ENCODE measurements at places on chromosomes 1 and 21.

DNA sequence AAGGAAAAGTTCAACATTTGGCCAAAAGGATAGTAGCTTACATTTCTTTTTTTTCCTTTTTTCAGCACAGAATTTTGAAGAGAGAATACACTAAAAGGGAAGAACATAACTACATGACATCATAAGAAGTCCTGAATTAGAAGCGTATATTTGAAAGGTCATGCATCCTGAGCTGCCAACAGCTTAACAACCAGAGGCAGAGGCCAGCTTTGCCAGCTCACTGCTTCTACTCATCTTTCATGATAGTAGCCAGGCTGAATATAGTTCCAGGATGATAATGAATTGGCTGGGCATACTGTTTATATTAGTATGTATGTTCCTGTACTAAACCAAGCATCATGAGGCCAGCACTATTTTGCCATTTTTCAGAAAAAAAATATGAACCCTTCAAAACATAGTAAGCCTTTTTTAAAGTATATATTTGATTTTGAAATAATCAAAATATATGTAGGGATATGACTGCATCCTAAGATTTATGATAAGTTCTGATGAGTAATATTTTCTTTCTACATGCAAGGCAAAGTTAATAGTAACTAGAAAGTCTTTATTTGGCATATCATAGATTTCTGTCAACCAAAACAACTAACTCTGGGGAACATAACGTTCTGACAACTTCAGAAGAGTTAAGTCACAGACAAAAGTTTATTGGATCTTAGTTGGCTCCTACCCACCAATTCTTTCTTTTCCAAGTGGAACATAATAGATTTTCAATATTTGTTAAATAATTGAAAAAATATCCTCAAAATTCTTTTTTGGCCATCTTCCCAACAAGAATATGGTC is 123.2 kb downstream of the DPYD start:
- DNase-seq = peak; percentile 66

- DNase-seq = peak; percentile 77
Observed at GRCh38 chr1:221567859-221568507, 173.9 kb downstream of the DUSP10 start.

DNA sequence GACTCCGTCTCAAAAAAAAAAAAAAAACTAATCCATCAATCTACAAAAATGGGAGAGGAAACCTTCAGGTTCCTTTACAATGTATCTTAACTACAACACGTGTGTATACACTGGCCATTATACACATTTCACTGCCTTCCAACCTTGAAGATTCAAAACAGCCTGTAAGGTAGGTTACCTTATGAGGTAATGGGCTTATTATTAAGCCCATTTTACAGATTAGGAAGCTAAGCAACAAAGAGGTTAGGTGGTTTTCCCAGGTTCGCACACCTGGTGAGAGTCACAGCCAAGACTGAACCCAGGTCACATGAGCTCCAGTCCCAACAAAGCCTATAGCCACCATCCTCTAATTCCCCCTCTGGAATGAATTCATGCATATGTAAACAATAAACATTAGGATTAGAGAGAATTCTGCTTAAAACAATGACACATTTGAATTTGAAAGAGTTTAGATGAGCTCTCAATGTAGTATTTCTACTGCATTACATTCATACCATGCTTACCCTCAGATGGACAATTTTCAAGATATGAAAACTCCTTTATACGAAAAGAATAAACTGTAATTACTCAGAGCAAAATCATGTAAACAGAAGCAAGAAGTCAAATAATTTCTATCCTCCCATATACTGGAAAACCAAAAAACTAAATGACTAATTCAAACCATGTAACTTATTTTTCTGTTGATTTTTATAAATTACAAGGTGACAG is 54.8 kb downstream of the EIF4G3 start:
- DNase-seq = no peak

GRCh38 chr21:26952374-26953066 is 14.4 kb downstream of the ADAMTS5 start:
- DNase-seq = no peak

DNA sequence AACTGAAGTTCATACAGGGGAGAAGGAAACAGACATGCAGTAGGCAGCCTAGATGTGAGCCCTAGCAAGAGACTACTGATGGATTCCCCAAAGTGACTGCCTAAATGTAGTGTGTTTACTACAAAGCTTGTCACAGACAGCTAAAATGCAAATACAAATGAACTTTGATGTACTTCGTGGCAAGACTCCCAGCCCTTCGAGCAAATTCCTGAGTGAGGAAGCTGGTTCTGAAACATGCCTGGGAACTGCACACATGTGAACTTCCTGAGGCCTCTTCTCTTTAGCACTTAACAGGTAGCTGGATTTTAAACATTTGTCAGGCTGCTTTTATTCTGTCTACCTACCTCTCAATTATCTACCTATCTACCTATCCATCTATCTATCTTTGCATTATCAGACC is 6.7 kb upstream of the IRF2BP2 start:
- peak; percentile 45 for DNase-seq

- DNase-seq = no peak
Observed at GRCh38 chr1:160432371-160432786, 32.0 kb downstream of the VANGL2 start.

DNA sequence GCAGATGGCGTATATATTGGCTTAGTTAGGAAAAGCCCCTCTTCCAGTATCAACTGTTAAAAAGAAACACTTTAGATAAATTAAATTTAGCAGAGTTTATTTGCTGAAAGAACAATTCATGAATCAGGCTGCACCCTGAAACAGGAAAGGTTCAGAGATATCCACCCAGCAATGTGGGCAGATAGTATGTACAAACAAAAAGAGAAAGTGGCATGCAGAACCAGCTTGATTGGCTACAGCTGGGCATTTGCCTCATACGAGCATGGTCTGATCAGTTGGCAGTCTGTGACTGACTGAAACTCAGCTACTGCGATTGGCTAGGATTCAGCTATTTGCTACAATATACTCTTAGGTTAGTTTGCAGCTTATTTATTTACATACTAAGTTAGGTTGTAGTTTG is 98.2 kb downstream of the ZC3H11B start:
- no peak for DNase-seq

GRCh38 chr1:168135921-168136708 is 615 bp downstream of the GPR161 start:
- DNase-seq = peak; percentile 73

Measured in adipocyte (in vitro differentiated cells).